IPS DF 19.7 (cell line): ENCODE measurements at places on chromosomes 7 and 10.

DNA sequence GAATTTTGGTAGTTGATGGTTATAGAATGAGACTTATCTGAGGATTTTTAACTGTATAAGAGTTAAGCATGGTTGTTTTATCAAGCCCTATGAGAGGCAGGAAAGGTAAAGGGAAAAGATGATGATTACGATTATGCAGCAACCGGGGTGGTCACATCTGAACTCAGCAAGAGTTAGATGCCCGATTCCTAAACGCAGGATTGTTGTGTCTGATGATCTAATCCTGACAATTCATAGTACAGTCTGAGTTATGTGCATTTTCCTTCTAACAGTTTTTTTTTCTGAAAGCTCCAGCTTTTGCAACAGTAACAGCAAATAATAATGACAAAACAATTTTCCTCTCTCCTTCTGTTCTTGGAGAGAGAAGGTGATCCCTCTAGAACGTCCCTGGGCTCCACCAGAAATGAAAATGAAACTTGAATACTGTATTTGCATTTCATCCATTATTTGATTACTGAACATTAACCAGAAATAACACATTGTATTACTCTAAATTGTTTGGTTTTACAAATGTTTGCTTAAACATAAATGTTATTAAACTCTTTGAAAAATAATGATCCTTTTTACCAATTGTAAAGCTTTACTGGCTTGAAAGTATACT is 176.5 kb upstream of the CCDC6 start:
- no peak for DNase-seq

DNA sequence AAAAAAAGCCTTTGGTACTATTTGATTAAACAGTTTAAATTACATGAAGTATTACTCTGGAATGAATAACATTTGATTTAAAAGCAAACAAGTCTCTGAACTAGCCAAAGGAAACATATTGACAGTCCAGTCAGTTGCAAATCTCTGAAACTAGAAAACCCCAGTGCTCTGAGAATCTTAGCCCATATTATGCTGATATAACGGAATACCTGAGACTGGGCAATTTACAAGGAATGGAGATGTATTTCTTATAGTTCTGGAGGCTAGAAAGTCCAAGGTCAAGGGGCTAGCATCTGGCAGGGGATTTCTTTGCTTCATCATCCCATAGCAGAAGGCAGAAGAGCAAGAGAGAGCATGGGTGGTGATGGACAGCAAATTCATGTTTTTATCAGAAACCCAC is 21.7 kb upstream of the FKBP9 start:
- no peak for DNase-seq

DNA sequence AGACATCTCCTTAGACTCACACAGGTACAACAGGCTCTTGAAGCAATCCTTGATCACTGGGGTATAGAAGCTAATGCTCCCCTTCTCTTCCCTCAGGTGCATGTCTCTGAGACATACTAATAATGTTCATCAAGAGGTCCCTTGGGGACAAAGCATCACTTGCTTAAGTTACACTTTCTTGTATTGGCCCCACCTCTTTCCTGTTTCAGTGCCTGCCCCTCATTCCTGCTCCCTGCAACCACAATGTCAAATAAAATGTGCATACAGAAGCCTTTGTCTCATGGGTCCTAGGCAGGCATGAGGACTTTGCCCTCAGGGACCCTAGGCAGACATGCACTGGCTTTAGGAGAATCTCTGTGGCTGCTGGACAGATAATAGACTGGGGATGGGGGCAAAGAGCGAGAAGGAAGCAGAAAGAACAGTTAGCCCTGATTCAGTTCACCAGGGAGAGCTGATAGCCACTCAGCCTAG is 175.0 kb upstream of the NPY start:
- no peak for DNase-seq

GRCh38 chr7:30463405-30464145 is 15.0 kb downstream of the NOD1 start:
- no peak for DNase-seq

DNA sequence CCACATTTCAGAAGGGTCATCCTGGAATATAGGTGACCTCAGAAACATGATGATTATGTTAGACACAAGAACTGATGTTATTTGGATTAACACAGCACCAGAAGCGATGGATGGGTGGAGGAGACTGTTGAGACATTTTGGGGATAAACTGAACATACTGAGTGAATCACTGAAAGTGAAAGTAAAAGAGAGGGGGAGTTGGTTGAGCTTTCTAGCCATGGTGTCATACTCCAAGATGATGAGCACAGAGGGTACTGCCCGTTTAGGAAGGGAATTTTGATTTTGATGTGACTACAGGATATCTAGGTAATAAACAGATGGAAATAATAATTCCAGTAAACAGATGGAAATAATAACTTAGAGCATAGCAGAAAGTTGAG is 248.0 kb upstream of the NPY start:
- DNase-seq, result no peak

- no peak for DNase-seq
These were observed 179.4 kb downstream of the PIP4K2A start for GRCh38 chr10:22534849-22535604.

DNA sequence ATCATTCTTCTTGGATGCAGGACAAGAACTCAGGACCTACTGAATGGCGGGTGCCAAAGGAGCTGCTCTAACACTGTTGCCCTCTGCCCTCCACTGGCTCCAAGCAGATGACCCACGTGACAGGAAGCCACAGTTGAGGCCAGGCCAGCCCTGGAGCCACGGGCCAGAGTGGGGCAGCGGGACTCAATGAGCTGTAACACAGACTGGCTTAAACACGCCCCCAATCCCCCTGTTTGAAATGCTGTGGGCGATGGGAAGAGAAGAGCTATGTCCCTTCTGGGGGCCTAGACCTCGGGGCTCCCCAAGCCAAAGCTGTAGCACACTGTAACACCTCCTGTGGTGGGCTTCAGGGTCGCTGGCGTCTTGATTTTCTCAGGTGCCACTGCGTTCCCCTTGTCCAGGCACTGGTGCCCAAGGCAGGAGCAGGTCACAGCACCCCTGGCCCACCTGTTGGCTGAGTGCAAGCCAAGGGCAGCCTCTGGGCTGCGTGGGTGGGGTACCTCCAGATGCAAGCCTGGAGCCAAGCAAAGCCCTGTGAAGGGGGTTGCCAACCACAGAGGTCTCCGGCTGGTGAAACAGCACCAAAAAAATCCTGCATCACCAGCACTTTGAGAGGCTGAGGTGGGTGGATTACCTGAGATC is 18.6 kb upstream of the ZMIZ2 start:
- DNase-seq, result no peak

GRCh38 chr7:52944921-52945320 is 90.5 kb upstream of the POM121L12 start:
- DNase-seq, result no peak

- no peak for DNase-seq
These were observed 1.2 kb downstream of the TSPAN12 start for GRCh38 chr7:120856621-120857352.

GRCh38 chr7:10222976-10223375 is 750.7 kb upstream of the PHF14 start:
- DNase-seq, result no peak

GRCh38 chr10:126520751-126521317 is 132.6 kb upstream of the ADAM12 start:
- DNase-seq, result no peak

GRCh38 chr7:39073432-39073831 is 95.7 kb downstream of the POU6F2 start:
- no peak for DNase-seq

- no peak for DNase-seq
These were observed 100.7 kb downstream of the GRID1 start for GRCh38 chr10:86265895-86266259.

DNA sequence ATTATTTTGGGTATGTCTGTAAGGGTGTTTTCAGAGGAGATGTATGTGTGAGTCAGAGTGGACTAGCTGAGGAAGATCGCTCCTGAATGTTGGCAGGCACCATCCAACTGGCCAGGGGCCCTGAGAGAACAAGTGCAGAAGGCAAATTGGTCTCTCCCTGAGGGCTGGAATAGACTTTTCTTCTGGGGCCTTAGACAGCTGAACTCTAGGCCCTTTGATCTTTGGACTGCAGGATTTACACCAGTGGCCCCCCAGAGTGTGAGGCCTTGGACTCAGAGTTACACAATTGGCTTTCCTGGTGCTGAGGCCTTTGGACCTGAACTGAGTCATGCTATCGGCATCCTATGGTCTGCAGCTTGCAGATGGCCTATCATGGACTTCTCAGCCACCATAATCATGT is 217.2 kb downstream of the REEP3 start:
- DNase-seq, result no peak

DNA sequence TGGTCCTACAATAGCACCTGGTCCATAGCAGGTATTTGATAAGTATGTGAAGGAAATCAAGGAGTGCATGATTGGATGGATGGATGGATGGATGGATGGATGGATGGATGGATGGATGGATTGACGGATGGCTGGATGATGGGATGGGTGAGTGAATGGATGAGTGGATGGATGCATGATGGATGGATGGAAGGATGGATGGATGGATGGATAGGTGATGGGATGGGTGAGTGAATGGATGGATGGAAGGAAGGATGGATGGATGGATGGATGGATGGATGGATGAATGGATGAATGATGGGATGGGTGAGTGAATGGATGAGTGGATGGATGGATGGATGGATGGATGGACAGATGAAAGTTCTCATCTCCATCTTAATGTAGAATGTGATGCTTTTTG is 231.0 kb upstream of the PPP2R2D start:
- DNase-seq, result no peak

- no peak for DNase-seq
These were observed 21.3 kb upstream of the NUB1 start for GRCh38 chr7:151320263-151320845.

- DNase-seq, result no peak
These were observed 177.6 kb downstream of the PRKAG2 start for GRCh38 chr7:151699147-151699927.

DNA sequence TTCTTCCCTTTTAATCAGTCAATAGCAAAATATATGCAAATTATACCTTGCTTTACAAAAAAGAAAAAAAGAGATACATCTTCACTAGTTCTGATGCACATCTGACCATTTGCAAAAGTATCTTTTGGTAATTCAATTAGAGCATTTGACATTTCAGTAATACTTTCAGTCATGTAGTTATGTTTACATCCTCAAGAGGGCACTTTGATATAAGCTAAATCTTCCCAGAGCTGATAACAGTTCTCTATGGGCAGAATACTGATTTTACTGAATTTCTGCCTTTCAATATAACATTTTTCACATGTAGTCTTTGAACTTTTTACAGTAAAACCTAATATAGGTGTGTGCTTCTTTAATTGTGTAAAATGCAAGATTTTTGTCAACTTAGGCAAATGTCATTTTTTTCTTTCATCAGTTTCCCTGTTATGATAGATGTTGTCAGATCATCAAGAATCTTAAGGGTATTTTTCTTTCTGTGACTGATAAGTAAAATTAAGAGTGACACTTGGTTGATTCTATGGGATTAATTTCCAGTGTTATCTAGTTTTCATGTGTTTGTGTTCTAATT is 703.5 kb upstream of the SEMA3D start:
- DNase-seq, result no peak

DNA sequence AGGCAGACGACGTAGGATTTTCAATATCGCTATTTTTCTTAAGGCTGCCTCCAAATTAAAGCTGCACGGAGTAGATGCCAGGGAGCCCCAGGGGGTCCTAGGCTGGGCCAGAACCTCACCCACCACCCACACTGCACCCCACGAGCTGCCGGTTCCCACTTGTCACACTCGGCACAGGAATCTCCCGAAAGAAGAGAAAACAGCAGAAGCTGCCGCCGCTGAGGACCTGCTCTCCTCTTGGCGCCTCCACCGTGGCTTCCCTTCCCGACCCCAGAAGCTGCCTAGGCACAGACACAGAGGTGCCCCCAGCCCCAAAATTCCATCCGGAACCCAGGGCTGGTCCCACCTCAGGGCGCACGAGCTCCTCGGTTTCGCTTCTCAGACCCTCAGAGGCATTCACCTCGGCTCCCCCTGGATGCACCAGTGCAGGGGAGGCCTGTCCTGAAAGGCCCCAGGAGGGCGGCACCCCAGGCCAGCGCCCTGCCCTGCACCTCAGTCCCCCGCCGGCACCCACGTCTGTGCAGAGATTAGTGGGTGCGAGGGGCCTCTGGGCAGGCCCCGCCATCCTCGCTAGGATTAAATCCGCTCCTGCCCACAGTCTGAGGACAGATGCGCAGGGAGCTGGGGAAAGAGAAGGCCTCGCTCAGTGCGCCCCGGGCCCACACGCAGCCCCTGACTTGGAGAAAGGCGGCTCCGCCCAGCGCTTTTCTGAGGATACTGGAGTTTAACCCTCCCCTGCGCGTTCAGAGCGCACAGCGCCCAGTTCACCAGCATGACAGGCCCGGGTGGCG is 99.2 kb downstream of the PTPRN2 start:
- no peak for DNase-seq

DNA sequence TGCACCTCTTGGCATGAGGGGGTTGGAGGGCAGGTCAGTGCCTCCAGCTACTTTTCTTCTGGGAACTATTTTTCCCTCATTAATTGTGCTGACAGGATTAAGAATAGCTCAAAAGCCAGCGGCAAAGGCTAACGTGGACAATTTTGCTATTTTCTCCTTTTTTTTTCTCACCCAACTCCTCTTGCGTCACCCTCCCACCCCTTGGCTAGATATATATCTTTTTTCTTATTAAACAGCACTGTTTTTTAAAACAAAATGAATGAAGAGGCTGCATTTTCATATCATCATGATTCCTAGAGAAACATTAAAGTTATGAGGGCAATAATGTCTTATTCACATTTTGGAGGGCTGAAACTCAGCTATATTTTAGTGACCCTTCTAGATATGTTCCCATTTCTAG is 251.8 kb upstream of the NFE2L3 start:
- no peak for DNase-seq

DNA sequence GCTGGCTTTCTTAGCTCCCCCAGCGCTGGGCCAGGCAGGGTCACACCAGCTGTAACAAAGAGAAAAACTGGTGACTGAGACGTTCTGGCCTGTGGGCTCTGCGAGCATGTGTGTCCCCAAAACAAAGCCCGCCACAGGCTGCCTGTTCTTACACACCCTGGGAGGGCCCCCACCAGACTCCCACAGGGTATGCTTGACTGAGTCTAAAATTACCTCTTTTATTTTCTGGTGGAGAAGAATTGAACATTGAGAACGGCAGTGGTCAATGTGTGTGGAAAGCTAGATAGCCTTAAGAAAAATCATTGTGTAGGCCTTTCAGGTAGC is 808 bp downstream of the C10orf71 start:
- no peak for DNase-seq

- DNase-seq, result no peak
These were observed at the start of gene IFIT2 for GRCh38 chr10:89301721-89302445. IFIT2 (plus strand) TSS chr10:89302046; CDS start chr10:89302124, 78 bp downstream.

GRCh38 chr10:75592151-75592787 is 160.8 kb downstream of the LRMDA start:
- no peak for DNase-seq

DNA sequence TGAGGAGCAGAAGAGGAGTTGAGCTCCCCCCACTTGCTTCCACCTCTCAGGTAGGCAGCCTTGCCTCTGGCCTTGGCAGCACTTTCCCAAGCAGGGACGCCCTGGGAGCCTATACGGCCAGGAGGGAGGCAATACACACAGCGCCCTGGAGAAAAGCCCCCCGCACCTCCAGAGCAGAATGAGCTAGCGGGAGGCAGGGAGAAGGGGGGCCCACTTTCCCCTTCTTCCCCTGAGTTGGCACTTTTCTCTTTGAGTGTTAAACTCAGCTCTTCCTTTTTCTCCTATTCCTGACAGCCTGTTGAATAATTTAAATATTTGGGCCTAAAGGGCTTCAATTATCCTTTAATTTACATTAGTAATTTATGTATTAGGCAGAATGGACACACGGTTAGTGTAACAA is 35.8 kb downstream of the UNC5B start:
- no peak for DNase-seq
